ENCODE measurements at places on chromosomes 6 and 20.
A peak's percentile ranks its signal among the peaks of the same experiment; 100 is the strongest.

- DNase-seq: no peak
Observed at GRCh38 chr20:33119725-33120720, 40.6 kb downstream of the BPIFB4 start.

DNA sequence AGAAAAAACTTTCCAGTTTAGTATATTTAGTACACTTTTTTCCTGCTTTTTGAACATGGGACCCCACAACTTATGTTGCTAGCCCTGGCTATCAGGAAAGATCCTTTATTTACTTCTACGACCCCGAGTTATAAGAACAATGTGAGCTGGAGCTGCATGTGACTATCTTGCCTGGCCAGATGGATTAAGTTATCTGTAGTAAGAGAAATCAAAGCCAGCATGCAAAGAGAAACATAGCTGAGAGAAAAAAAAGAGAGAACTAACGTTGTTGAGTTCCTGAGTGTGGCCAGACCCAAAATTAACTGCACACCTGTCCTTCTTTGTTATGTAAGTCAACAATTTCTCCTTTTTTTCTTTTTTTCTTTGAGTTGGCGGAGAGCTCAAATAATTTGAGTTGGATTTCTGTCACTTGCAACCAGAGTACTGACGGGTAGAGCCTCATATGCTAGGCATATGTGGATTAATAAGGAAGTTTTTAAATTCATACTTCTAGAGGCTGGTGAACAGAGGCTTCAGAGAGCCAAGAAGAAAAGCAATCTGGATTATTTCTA is 219.5 kb downstream of the HACE1 start:
- DNase-seq: no peak

GRCh38 chr6:5754904-5755303 is 251.8 kb downstream of the NRN1 start:
- no peak for DNase-seq

GRCh38 chr20:45845452-45845851 is 11.7 kb downstream of the ACOT8 start:
- no peak for DNase-seq

DNA sequence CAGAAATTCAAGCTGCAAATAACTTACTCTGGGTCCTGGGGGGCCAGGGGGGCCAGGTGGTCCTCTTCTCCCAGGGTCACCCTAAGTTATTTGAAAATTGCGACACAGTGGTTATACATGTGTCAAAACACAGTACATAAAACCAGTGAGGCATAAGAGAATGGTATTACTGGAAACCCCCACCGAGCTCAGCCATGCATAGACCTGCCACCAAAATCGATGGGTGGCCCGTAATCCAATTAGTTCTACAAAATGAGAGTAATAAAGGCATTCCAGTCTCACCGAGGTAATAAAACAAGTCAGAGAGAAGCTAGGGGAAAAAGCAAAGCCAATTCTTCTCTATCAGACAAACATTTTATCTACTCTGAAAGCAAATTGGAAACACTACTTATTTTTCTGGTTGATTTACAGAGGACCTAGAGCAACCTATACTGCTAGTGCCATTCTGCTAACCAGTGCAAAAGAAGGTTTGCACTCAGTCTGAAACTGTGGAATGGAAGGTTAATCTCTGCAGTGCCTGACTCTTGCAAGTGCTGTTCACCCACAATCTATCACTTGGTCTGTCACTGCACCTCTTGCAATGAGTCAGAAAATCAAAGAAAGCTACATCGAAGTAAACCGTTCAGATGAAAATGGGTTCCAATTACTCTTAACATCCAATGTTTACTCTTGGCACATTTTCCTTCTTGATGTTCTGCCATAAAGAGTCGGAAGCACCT is 32.4 kb downstream of the COL9A1 start:
- DNase-seq: no peak

DNA sequence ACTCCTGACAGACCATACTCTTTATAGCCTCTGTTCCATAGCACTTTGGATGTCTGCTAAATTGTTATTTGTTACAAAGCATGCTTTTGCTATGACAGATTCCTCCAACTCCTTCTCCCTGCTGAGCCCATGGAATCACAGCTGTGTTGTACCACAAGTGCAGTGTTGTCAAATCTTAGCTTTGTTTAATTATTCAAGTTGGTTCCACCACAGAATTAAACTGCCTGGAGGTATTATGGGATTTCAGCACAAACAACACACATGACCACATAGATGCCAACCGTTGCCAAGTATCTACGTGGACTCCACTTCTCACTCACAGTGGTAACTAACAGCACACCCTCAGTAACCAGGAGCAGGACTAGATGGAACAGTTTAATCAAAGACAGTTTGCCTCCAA is 32.7 kb upstream of the MARCKS start:
- no peak for DNase-seq

DNA sequence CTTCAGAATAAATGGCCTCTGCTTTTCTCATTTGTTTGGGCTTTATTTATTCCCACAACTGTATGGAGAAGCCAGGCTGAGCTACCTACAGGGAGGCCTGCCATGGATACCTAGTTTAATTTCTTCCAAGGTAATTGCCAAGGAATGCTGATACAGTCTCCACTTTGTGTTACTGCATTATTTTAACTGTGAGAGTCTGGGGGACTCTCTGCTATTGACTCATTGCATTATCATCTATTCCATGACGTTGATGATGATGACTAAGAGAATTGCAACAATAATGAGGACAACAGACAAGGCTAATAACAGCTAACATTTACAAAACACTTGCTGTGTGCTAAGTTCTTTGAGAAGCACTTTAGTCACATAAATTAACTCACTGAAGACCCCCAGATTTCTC is 88.3 kb upstream of the COL21A1 start:
- no peak for DNase-seq

DNA sequence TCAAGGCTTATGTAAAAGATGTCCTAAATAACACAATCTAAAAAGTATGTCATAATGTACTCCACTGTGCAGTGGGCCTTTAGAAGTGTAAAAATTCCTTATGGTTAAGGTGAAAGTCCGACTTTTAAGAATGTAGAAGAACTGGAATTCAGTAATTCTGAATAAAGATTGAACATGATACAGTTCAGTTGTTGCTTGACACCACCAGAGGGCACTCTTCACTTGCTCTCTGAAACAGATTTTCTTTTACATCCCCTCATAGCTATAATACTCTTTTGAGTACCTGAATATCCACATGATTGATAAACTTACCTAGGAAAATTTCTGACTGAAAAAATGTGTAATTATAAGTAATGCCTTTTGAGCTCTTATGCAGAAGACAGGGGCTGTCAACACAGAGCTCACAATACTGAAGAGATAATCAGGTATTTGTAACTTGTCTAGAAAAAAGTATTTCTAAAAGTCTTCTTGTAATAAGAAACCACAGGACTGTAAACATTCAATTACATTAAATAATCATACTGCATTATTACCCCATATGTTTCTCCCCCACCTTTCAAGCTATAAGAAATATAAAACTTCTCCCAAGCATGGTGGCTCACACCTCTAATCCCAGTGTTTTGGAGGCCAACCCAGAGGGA is 92.1 kb downstream of the POPDC3 start:
- no peak for DNase-seq

DNA sequence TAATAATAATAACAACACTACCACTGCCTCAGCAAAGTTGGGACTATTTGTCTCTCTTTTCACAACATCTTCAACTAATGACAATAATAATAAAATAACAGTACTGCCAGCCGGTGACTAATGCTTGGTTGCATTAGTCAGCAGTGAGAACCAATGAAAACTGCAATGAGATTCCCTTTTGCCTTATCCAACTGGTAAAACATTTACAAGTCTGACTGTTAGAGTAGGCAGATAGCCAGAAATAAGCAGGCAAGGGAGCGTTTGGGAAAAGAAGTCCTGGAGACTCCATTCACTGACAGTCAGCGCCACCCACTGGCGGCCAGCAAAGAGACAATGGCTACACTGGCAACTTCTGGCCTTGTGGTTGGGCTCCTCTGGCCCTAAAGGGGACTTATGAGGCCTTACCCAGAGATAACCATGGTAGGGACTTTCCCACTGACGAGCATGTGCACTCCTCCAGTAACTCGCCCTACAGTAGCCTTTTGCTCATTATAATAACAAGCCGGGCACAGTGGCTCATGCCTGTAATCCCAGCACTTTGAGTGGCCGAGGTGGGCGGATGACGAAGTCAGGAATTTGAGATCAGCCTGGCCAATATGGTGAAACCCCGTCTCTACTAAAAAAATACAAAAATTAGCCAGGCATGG is 3.4 kb upstream of the NSFL1C start:
- peak; percentile 23 for DNase-seq

DNA sequence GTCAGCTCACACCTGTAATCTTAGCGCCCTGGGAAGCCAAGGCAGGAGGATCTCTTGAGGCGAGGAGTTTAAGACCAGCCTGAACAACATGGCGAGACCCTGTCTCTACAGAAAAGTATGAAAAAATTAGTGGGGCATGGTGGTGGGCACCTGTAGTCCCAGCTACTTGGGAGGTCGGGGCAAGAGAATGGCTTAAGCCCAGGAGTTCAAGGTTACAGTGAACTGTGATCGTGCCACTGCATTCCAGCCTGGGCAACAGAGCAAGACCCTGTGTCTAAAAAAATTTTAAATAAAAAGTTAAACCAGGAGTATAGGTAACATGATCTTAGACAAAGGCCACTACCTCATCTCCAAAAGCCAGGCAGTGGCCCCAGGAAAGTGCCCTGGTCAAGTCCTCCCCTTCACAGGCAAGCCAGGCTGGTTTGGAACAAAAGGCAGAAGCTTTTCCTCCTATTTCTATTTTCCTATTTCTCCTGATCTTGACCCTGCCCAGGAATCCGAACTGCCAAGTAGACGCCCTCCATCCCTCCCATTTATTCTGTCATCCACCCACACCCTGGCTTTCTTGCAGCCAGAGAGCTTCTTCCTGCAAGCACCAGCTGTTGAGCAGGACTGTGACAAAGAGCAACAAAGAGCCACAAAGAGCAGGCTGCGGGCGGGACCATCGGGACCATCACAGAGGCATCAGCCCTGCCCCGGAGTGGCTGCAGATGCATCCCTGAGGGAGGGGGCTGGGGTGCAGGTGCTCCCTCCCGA is 149.9 kb upstream of the AFDN start:
- DNase-seq: no peak

- DNase-seq: no peak
Observed at GRCh38 chr6:136549300-136550044, 750 bp downstream of the MAP7 start.

- no peak for DNase-seq
Observed at GRCh38 chr6:119495230-119495683, 145.7 kb upstream of the MAN1A1 start.

- no peak for DNase-seq
Observed at GRCh38 chr20:25361287-25361683, 29.4 kb downstream of the ABHD12 start.

GRCh38 chr6:56628105-56628504 is 14.6 kb downstream of the DST start:
- DNase-seq: no peak

GRCh38 chr6:133040094-133040802 is 200.9 kb upstream of the EYA4 start:
- DNase-seq: no peak

DNA sequence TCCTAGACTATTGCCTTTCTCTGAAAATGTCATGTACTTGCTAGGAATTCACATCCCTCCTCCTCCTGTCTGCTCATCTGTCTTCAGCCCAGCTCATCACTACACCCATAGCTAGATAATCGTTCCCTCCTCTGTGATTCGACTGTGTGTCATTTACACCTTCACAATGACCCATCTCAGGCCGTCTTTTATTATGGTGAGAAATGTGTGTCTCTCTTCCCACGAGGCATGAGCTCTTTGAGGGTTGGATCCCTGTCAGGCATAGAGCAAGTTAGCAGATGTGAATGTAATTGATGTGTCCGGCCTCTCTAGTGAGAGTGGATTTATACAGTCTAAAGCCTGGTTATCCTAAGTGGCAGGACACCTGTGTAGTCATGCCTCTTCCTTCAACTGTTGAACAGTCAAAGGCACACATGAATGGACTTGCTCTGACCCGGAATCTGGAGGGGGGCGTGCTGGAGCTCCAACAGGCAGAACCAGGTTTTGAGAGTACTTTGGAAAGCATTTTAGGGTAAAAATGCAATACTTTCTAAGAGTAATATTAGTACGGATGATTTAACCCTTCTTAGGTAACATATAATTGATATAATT is 182.1 kb downstream of the UTRN start:
- no peak for DNase-seq

- no peak for DNase-seq
Observed at GRCh38 chr20:57428324-57429158, 37.3 kb downstream of the RBM38 start.

DNA sequence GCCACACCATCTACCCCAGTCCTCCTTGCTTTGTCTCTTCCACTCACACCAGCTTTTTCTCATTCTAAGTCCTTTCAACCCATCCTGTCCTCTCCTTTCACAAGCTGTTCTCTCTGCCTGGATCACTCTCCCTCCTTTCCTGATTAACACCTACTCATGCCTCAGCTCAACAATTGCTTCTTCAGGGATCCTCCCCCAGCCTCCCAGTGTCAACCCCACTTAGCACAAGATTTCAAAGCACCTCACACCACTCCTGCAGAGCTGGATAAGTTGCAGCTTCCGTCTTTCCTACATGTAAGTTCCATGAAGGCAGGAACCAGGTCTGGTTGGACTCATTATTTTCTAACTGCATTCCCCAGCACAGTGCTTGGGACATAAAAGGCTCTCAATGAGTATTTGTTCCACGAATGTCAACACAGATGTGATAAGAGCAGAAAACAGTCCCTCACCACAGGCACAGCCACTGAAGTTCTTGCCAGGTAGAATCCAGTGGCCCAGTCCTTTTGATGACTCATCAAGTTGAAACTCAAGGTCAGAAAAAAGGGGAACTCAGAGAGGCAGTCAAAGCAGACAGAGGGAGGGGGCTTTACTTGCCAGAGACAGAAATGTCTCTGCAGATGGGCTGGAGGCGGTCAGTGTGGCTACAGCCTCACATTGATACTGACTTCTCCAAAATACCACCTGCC is 193.4 kb upstream of the PRDM1 start:
- peak; percentile 37 for DNase-seq

DNA sequence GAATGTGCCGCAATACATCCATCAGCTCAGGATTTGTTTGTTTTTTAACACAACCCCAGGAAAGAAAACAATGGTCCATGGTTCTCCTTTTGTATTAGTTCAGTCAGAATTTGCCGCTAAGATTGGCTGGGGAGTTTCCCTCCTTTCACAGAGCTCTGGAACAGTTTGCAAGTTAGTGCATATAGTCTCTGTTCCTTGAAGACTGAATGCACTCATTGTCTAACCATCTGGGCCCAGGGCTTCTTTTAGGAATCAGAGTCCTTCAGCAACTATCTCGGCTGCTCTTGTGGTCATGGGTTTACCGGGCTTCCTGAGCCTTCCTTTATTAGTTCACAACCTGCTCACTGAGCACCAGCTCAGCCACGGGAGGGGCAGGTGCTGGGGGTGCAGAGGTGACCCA is 121.3 kb downstream of the SLC23A2 start:
- DNase-seq: no peak

DNA sequence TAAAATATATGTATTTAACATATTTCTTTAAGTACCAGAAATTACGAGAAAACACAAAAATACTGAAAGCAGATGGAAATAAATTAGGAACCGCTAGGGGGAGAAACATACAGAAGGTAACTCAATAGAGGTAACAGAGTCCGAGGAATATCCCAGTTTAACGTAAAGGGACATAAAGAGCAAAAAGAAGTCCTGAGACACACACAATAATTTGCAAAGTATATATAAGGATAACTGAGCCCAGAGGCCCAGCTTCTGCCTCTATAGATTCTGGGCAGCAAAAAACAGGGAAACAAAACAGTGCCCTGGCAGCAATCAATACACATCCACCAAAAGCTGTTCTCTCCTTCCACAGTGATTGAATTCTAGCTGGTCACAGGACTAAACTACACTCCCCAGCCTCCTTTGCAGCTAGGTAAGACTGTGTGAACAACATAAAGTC is 15.1 kb downstream of the TBC1D32 start:
- no peak for DNase-seq

Measured in T-helper 2 cell (primary cell).